ENCODE measurements at places on chromosomes 7 and 10.
A peak's percentile ranks its signal among the peaks of the same experiment; 100 is the strongest.

DNA sequence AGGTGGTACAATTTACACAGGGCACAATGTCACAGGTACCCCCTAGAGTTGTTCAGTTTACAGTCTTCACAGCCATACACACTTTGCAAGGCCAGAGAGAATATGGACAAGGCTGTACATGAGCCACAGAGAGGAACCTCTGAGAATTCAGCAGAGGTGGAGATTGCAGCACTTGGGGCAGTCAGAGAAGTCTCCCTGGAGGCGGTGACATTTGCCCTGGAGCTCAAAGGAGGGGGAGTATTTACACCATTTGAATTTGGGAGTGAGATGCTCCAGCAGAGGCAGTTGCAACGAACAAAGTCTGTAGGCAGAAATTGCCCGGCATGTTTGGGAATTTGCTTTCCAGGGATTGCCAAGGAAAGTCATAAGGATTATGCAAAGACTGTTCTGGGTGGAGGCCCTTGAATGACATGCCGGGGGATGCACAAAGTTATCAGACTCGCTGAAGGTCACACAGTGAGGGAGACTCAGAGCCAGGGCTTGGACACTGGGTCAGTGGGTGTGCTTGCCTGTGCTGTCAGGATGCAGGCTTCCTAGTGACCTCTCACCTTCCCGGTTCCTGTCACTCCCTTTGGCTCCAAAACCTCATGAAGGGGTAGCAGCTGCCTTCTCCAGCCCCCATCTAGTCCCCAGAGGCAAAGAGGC, 160.7 kb upstream of the PCBD1 start:
- no peak for DNase-seq

GRCh38 chr7:116552602-116553001, 27.8 kb downstream of the CAV1 start:
- no peak for DNase-seq

DNA sequence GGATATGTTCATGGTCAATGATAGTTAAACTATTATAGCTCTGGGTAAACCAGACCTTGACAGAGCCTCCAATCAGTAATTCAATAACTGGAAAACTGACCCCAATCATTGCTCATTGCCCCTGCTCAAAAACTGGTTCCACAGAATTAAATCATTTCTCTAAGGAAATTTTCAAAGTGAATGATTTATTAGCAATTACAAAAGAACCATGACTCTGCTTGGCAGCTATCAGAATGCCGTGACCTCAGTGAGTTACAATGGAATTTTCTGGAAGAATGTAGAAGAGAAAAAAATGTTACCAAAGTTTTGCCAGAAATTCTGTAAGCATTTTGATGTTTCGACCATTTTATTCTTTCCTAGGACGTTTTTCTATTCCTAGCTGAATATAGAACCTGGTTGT, 106.8 kb upstream of the APBB1IP start:
- no peak for DNase-seq

GRCh38 chr7:122070834-122071233, 73.2 kb downstream of the AASS start:
- DNase-seq, result no peak

GRCh38 chr7:30775992-30776391, 4.8 kb downstream of the MINDY4 start:
- DNase-seq, result no peak

- no peak for DNase-seq
Measured at GRCh38 chr10:124674768-124675222, 69.4 kb downstream of the FAM53B start.

GRCh38 chr7:3064067-3064466, 20.4 kb upstream of the CARD11 start:
- DNase-seq, result no peak

DNA sequence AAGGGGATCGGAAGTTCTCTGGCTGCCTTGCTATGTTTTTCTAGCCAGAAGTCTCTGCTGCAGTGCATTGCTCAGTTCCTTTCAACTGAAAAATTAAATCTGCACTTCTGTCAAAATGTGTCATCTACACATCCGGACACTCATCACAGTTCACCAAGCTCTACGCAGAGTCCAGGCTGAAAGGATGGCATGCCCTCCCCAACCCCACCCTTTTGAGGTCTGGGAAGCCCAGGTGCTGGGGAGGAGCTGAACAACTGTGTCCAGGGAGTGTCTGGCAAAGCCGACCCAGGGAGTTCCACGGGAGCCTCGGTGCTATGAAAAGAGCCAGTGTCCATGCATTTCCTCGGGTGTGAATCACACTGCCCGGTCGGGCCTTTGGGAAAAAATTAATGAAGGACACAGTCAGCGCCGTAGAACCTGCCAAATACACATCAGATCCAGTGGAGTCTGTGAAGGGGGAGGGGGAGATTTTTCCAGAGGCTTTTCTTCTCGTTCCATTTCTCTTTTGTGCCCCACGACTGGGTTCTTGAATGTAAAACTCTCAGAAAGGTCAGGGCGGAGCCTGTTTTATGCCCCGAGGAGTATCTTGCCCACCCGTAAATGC, 757 bp upstream of the PALS2 start:
- DNase-seq, result peak; percentile 9

DNA sequence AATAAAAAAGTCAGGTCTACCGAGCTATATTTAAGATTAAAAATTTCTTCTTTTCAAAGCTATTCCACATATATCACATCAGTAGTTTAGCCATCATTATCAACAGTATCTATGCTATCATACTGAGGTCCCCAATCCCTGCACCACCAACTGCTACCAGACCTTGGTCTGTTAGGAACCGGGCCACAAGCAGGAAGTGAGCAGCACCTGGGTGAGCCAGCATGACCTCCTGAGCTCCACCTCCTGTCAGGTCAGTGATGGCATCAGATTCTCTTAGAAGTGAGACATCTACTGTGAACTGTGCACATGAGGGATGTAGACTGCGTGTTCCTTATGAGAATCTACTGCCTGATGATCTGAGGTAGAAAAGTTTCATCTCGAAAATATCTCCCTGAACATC, 632.1 kb upstream of the KCND2 start:
- DNase-seq, result no peak

DNA sequence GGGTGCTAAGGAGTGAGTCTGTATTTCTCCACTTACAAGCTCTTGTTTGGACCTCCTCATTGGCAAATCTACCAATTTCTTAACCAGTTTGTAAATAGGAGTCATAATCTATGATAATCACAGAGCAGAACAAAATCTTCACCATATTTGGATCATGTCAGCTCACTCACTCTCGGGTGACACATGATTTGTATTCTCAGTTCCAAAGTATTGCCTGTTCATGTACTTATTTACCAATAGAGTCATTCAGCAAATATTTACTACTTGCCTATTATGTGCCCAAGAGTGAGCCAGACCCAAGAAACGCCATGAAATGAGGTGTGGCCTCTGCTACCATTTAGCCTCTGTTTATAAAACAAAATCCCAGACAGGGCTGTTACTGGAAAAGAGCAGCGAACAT, 114.8 kb downstream of the TSPAN12 start:
- DNase-seq, result no peak

GRCh38 chr10:104391969-104392296, 38.3 kb downstream of the CFAP58 start:
- DNase-seq, result no peak

- no peak for DNase-seq
Measured at GRCh38 chr7:155462163-155462735, 4.3 kb downstream of the EN2 start.

DNA sequence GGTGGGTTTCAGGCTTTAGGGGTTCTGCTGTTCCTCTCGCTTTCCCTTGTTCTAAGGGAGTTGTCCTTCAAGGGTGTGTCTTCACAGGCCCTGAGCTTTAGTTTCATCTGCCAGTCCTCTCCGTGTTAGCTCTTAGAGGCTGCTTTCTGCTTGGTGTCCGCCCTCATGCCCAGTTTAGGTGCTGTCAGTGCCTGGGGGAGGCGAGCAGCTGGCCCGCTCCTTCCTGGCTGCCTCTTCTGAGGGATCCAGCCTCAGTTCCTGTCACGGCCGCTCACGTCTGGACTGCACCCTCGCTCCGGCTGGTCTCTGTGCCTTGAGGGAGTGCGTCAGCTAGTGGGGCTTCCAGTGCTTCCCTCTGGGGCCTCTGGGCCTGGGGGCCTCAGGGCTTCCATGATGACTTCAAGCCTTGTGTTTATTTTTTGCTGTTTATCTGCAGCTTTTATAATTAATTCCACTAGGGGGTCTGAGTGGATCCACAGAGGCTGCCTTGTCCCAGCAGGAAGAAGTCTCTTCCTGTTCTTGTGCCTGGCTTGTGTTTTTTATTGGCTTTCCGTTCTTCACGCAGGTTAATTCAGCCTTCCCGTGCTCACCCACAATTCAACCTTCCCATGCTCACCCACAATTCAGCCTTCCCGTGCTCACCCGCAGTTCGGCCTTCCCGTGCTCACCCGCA, 33.0 kb downstream of the WDR37 start:
- DNase-seq, result peak; percentile 12

- peak; percentile 29 for DNase-seq
Measured at GRCh38 chr10:99235658-99236626, at the start of gene HPSE2. Gene HPSE2 (minus strand): TSS chr10:99235852.

DNA sequence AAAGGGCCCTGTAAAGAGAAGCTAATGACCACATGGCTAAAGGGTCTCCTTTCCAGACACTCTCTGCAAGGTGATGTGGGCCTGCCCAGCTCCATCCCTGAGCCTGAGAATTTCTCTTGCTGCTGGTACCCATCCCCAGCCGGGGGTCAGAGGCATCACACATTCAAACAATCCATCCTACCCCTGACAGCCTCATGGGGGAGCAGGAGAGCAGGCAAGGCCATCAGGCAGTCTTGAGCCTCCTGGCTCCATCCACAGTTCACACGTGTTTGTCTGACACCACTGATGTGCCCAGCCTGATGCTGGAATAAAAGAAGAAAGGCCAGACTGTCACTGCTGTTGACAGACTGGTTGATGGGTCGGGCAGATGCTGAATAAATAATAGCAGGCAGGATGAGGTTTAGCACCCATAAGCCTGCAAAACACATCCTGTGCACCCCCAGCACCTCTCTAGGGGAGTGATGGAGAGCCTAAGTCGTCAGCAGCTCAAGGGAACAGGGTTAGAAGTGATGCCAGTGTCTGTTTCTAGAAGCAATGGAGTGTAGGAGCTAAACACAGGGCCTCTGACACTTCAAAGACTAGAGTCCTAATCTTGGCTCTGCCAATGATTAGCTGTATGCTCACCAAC, 43.5 kb downstream of the TLL2 start:
- peak; percentile 70 for DNase-seq

DNA sequence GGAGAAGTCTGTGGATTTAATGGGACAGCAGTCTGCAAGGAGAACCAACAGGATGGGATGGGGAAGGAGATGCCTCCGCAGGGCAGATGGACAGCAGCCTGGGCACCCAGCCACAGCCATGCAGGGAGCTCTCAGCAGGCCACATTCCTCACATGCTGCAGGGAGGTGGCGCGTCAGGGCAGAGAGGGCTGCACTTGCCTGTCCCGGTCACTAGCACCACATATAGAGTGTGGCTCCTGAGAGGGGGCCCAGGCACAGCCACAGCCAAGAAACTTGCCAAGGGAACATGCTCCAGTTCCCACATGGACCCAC, 86.8 kb upstream of the ZMIZ1 start:
- DNase-seq, result no peak

GRCh38 chr10:128095027-128095752, 31.0 kb downstream of the MKI67 start:
- no peak for DNase-seq

DNA sequence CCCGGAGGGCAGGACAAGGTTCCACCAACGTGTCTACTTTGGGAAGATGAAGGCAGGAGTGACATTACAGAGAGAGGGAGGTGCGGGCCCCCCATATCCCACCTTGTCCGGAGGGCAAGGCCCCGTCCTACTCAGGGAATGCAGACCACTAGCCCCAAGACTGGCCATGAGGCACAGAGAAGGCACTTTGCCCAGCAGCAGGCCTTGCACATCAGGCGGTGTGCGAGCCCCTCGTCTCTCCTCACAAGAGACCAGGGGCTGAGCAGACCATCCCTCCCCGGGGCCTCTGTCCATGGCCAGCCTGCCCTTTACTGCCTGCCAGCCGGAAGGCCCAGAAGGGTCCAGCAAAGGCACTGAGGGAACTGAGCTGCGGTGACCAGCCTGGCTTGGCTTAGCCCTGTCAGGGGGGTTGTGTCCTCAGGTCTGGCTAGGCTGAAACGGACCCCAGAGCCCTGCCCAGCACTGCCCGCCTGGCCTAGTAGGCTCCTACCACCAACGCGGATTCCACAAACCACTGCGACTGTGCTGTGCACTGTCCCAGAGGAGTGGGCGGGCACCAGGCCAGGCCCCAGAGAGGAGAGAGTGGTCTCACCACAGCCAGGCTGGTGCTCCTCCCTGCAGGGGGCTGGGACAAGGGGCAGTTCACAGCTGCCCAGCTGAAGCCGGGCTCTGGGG, 16.7 kb downstream of the CAMK2B start:
- DNase-seq, result no peak

DNA sequence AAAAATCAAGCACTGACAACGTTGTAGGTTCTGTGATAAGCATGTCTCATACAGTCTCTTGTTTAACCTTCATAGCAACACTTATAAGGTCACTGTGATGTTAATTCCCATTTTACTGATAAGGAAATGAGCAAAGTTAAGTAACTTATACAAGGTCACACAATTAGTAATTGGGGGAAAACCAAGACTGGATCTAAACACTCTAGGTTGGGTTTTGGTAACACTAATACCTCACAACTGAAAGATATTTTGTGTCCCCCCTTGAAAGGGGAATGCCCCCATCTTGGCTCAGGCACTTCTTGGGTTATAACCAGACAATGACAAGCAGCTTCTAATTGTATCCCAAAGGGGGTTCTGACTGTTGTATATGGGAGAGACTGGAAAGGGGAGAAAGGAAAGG, 36.0 kb upstream of the ABCB4 start:
- DNase-seq, result no peak

- DNase-seq, result no peak
Measured at GRCh38 chr7:138125119-138125518, 48.9 kb downstream of the AKR1D1 start.

- DNase-seq, result no peak
Measured at GRCh38 chr10:31000867-31001266, 30.8 kb downstream of the ZNF438 start.

DNA sequence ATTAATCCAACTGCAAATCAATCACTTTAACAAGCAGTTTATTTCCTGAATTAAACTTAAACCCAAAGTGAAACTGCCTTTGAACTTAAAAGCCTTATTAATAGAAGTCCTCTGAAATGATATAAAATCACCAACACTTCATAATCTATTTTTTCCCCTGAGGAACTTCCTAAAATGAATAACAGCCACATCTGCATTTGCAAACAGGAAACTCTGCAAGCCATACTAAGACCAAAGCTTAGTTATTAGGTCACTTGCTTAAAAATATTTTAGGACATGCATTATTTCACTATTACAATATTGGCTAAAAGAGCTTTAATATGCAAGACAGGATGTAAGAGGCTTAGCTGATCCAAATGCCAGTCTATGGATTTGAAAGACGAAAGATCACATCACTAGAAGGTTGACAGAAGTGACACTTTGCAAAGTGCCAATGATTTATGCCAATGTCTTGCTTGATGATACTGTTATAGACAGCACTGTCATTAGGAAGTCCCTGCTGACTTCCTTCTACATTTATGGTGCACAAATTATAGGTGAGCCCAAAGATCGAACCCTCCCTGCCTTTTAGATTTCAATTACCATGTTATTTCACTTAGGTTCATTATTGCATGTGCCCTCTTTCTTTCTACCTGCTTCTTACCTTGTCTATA, 99.9 kb upstream of the SKAP2 start:
- DNase-seq, result no peak
